ENCODE measurements at places on chromosomes 2 and 18.

GRCh38 chr2:208256192-208256782, 1.4 kb upstream of the IDH1 start:
- DNase-seq: no peak

DNA sequence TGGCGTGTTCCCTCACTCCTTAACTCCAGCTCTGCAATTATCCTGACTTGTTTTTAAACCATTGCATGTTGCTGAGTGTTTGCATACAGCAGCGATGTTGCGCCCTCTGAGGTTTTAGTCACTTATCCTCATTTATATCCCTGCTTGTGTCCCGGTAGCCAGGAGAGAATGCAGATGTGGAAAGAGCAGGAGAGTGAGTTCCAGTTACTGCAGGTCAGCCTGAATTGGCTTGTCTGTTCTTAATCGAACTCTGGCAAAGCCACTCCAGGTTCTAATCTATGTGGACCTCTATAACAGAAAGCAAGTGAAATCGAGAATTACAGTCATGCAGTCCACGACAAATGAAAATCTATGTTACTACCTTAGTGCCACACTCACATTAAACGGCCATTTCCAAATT, 295.1 kb upstream of the REV1 start:
- no peak for DNase-seq

DNA sequence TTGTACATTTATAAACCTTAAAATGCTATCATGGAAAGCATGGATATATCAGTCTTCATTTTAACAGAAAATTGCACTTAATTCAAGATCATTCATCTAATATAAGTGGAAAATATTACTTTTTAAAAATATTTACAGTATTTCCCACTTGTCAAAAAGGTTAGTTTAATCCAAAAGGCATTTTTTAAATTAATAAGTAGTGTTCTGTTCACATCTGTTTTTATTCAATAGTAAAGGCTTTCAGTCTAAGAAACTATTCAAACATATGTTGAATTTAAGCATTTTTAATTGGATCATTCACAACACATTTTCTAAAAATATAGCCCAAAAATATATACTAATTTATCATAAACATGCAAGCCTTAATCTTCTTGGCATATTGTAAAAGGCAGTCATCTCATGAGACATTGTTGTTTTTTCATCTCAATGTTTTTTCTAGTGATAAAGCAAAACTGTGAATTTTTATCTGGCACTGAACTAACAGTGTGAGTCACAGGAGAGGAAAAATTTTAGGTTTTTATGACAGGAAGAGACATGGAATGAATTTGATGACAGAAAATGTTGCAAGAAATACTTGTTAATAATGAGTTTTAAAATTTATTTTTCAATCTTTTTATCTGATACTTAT, 1642.5 kb upstream of the TMEFF2 start:
- DNase-seq: no peak

GRCh38 chr2:57434972-57435371, 611.6 kb upstream of the VRK2 start:
- no peak for DNase-seq

GRCh38 chr2:65765376-65765775, 333.0 kb upstream of the SPRED2 start:
- no peak for DNase-seq

- no peak for DNase-seq
These were observed 84.1 kb downstream of the LDLRAD4 start for GRCh38 chr18:13302457-13303225.

All from effector memory CD4-positive, alpha-beta T cell (primary cell).